ENCODE measurements at places on chromosomes 7 and 10.

GRCh38 chr10:69281507-69282413 is 3.5 kb downstream of the HK1 start:
- DNase-seq = no peak

GRCh38 chr7:51665045-51665780 is 348.6 kb upstream of the COBL start:
- DNase-seq = no peak

DNA sequence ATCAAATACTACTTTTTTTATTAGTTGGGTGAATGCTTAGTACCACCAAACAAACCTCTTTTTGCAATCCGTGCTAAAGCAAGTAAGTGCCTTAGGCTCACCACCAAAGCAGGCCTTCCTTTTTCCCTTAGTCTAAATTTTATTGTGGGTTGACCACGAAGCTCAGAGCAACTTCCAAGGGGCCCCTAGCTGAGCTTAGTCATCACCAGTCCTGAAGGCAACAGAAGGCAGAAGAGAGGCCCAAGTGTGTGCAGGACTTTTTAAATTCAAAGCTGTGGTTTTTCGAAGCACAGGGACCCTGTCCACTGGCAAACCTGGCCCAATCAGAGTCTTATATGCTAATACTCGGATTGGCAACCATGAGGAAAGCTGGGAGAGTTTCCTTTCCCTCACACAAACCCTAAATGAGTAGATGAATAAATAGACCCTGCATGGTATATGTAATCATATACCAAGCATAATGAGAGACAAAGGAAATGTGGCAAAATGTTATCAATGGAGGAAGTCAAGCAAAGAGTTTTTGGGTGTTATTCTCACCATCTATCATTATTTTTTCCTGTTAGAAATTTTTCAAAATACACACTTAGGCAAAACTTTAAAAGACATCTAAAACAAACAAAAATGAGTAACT is 453.2 kb upstream of the GALNT17 start:
- no peak for DNase-seq

GRCh38 chr10:45421221-45422097 is 47.4 kb downstream of the ALOX5 start:
- DNase-seq = no peak

DNA sequence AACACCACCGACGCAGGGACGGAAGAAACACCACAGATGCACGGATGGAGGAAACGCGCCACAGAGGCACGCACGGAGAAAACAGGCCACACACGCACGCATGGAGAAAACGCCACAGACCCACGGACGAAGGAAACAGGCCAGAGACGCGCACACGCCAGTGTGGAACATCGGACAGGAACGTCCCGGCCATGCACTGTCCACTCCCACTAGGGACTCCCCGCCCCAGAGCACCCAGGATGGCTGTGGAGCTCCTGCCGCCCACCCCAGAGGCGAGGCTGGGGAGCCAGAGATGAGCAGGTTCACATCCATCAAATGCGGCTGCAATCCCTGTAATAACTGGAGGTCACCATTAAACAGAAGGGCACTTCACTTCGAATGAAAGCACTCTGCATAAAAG is 17.3 kb downstream of the DIP2C start:
- DNase-seq = no peak

GRCh38 chr10:70911386-70911785 is 23.0 kb upstream of the PCBD1 start:
- DNase-seq = no peak

- DNase-seq = no peak
These were observed 250.0 kb downstream of the KLF6 start for GRCh38 chr10:3535001-3535400.

DNA sequence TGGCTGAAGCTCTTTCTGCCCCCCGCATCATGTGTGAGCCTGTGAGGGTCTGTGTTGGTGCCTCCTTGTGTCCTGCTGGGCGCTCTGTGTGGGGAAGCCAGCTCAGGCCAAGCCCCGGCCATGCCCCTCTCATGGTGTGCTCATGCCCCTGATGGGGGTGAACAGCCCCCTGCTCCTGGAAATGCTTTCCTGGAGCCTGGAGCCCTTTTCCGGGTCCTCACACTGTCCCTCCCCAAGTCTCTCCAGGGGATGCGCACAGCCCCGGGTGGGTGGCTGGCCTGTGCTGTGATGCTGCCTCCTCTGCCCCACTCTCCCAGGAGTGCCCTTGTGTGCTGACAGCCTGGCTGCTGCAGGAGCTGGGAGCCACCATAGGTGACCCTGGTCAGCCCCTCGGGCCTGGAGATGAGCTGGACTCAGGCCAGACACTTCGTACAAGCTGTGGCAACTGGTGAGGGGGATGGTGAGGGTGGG is 20.8 kb upstream of the ZNF862 start:
- no peak for DNase-seq

DNA sequence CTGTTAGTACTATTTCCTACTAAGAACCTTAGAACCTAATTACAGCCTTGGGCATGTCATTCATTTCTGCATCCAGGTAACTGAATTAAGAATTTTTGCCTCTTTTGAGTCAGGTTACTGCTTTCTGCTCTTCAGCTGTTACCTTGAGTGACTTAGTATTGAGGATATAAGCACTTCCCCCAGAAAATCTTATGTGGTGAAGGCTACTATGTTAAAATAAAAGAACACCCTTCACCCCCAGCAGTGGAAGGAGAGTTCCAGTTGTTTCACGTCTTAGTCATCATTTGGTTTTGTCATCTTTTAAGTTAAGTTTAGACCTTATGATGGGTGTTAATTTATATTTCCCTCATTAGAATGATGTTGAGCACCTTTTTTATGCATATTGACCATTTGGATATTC is 82.8 kb downstream of the GLCCI1 start:
- DNase-seq = no peak

DNA sequence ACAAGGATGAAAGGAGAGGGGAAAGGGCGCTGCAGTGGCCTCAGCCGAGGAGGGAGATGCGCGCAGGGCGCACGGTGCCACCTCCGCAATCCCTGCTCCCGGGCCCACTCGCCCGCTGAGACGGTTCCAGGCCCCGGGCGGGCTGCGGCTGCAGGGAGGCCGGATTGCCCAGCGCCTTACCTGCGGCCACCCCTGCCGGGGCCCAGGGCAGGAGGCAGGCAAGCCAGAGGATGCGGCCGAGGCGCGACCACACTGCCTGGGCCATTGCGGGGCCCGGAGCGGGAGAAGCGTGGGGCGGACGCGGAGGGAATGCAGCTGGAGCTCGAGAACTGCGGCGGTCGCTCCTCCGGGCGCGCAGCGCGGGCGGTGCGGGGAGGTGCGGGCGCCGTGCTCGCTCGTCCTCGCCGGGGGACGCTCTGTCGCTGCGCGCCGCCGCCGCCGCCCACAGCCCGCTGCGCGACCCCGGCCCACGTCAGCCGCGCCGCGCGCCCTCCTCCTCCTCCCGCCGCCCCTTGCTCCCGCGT is at the start of gene TMEM130:
TSS of gene TMEM130 (minus strand) at position 418 of the 524 bp plus-strand sequence. CDS start at position 265, 153 bp downstream.
- no peak for DNase-seq

- DNase-seq = no peak
These were observed 594 bp upstream of the RP9 start for GRCh38 chr7:33109758-33110238.

DNA sequence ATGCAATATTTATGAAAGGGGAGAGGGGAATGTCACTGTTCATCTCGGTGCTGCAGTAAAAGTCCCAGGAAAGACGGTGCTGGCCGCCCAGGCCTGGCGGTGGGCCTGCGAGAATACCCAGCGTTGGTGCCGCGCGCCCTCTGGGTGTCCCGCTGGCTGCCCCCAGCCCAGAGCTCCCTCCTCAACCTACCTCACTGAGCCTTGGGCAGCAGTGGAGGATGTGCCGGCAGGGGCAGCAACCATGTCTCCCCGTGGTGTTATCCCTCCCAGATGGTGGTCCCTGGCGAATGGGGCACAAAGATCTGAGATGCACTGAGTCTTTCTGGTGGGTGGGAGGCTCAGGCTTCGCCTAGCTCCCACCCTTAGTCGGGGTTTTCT is 9.5 kb upstream of the TLX1 start:
- DNase-seq = no peak

DNA sequence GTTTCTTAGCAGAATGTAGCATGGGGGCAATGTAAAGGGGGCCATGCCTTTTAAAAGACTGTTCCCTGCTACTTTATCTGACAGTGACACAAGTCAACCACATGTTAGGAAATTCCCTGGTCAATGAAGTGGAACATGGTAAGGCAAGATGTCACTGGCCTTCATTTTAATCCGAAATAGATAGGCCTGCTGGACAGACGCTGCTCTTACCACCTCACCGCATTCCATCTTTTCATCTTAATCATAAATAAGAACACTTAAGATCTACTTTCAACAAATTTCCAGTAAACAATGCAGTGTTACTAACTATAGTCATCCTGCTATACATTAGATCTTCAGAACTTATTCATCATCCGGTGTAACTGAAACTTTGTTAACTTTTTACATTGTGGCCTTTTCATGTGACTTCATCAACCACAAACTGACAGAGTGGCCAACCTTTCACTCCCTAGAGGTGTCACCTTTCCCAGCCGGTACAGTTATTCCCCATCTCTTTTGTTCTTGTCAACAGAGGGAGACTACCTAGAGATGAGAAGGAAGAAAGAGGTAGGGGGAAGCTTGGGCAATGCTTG is 15.6 kb downstream of the ASB4 start:
- DNase-seq = no peak

DNA sequence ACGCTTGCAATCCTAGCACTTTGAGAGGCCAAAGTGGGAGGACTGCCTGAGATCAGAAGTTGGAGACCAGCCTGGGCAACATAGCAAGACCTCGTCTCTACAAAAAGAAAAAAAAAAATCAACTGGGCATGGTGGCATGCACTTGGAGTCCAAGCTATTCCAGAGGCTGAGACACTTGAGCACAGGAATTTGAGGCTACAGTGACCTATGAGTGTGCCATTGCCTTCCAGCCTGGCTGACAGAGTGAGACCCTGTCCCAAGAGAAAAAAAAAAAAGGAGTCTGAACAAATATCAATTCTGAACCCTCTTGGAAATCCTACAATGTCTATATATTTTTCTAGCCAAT is 126.8 kb upstream of the NRP1 start:
- no peak for DNase-seq

DNA sequence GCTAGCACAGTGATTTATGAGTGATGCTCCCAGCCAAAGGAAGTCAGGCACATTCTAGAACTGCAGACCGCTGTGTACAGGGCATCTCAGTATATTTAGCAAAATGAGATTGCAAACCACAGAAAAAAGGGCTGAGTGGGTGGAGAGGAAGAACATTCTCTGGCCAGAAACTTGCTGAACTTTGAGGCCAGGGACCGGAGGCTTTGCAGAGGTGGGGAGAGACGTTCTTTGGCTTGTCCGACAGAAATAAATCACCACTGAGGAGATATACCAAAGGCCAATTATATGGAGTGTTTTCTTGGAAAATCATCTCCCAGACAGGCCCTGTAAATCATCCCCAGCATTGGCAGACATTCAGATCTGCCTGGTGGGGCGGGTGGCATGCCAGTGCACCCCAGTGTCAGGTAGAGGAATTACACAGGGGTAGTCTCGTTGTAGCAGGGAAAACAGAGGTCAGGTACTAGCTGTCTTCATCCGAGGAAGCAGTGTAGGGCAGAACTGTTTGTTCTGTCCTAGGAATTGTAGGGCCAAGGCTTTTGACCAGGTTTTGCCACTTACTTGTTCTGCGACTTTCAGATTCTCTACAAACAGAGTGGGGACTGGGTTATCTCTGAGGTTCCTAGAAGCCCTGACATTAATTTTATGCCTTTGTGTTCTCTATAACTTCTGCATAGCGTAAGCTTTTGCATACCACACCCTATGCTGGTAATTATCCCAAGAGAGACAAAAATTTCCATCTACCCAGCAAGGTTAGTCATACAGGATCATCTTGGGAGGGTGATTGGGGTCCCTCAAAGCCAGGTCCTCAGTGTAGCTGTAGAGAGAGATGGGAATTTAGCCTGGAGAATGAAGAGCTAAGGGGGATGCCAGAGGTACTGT is 655.6 kb downstream of the LRMDA start:
- DNase-seq = no peak

DNA sequence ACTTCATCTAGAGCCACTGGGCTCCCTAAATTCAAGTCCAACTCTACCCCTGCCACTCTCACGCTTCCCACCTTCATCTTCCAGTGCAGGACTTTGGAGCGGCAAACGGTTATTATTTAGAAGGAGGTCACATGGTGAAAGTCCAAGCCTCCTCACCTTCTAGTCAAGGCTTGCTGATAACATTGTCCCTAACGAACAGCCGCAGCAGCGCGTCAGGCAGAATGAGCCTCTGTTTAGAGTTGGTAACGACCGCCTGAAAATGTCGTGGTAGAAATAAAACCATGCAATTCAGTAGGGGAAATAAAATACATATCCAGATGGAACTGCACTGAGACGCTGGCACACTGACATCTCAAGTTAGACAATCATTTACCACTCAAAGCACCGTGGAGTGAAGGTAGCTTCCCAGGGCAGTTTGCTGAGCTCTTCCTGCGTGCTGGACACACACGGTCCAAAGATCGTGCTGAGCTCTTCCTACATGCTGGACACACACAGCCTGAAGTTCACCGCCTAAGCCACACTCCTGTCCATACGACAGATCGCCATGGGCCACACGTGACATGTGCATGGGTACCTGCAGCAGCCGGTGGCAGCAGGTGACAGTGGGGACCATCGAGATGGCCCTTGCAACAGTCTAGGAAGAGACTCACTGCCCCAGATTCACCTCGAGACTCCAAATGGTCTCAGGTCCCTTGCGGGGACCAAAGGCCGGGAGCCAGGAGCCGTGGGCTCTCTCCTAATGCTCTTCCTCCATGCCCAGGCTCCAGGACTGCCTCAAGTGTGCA is 323.5 kb downstream of the PTPRN2 start:
- no peak for DNase-seq

Data from retinal pigment epithelial cell (primary cell).